ENCODE measurements at places on chromosomes 16 and 17. TPM values are rescaled to one million over a fixed set of nuclear protein-coding genes. Genes with fewer than 3 reads are reported as not detected.

GRCh38 chr16:82456683-82457082 lies 170.1 kb upstream of the CDH13 start:
- DNase-seq, result peak; percentile 27

DNA sequence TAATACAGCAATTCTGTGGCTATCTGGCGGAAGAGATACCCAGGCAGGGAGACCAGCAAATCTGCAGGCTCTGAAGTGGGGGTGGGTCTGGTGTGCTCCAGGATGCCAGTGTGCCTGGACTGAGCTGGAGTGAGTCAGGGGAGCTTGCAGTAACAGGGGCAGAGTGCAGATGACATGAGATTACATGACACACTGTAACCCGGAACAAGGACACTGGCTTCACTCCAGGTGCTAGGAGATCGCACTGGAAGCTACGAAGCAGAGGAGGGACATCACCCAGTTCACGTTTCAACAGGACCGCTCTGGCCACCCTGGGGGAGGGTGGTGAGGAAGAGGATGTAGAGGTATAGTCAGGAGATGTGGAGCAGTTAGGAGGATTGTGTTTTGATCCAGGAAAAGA lies 475.6 kb downstream of the CDH13 start:
- DNase-seq, result no peak

DNA sequence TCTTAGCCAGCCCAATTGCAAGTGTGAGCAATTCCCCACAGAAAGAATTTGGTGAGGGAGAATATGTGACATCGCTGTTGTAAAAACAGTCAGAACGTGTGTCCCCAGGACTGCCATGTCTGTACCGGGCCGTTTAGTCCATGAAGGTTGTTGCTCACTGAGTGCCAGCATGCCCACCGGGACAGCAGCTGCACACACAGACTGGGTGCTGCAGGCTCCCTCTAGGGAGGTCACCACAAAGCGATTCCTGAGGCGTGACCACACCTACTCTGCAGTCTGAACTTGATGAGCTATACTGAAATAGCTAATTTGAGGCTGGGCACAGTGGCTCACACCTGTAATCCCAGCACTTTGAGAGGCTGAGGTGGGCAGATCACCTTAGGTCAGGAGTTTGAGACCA lies 44.1 kb upstream of the ADORA2B start:
- DNase-seq, result no peak

- DNase-seq, result no peak
Measured at GRCh38 chr16:48011466-48011865, 144.3 kb downstream of the ABCC12 start.

The TGFB1I1 gene
- 41.8 TPM for polyA plus RNA-seq

The TNFRSF17 gene
- polyA plus RNA-seq, result not detected

The ST6GALNAC2 gene
- 8.5 TPM for polyA plus RNA-seq

Measured in right renal cortex interstitium (tissue), 3 donors.